ENCODE measurements at places on chromosomes 5 and 9. TPM values are rescaled to one million over a fixed set of nuclear protein-coding genes. Genes with fewer than 3 reads are reported as not detected.

ZNF484 gene
- total RNA-seq, result 7.6 TPM

SLCO6A1 gene
- total RNA-seq, result not detected

GPR151 gene
- not detected for total RNA-seq

PLPPR1 gene
- total RNA-seq, result not detected

GPX8 gene
- 6.2 TPM for total RNA-seq

HAVCR1 gene
- total RNA-seq, result not detected

NR4A3 gene
- total RNA-seq, result 9.5 TPM

GNAQ gene
- 13.2 TPM for total RNA-seq

TGFBI gene
- total RNA-seq, result 53.0 TPM

MYORG gene
- 8.1 TPM for total RNA-seq

ANKRD31 gene
- total RNA-seq, result 0.12 TPM

SLC6A7 gene
- not detected for total RNA-seq

NR2F1-AS1 gene
- total RNA-seq, result 0.45 TPM

PCSK5 gene
- total RNA-seq, result 3.3 TPM

LCN12 gene
- 13.1 TPM for total RNA-seq

CCL27 gene
- not detected for total RNA-seq

TMEM215 gene
- total RNA-seq, result not detected

ZNG1A gene
- 24.6 TPM for total RNA-seq

FOXD4L4 gene
- not detected for total RNA-seq

C1QTNF3 gene
- total RNA-seq, result 0.77 TPM

FBP1 gene
- total RNA-seq, result 0.64 TPM

OR2K2 gene
- total RNA-seq, result not detected

CXCL14 gene
- 2.0 TPM for total RNA-seq

TAF11L7 gene
- total RNA-seq, result not detected

GRCh38 chr9:12882430-12882829 is 107.6 kb downstream of the LURAP1L start:
- no peak for DNase-seq

- DNase-seq, result no peak
Observed at GRCh38 chr9:125437771-125438221, 176.2 kb downstream of the GAPVD1 start.

GRCh38 chr5:65483546-65484346 is 2.0 kb upstream of the ADAMTS6 start:
- DNase-seq, result no peak

DNA sequence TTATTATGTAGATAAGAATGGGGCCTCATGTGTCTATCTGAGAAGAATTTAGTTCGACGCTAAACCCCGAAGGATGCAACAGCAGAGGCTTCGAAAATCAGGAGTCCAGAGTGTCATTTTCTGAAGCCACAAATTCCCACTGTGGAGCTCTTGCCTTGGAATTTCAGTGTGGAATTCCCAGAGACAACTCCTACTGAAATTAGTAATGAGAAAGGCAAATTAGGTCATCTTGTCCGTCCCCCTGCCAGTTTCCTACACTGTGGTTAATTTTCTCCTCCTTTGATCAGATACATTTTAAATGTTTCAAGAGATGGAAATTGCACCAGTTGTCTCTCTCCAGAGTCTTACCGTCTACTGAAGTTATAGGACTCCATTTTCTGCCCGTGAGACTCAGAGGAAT is 633.6 kb downstream of the BNC2 start:
- no peak for DNase-seq

- no peak for DNase-seq
Observed at GRCh38 chr5:79811081-79811480, 121.4 kb downstream of the CMYA5 start.

- DNase-seq, result no peak
Observed at GRCh38 chr9:31067418-31067817, 1317.0 kb upstream of the ACO1 start.

DNA sequence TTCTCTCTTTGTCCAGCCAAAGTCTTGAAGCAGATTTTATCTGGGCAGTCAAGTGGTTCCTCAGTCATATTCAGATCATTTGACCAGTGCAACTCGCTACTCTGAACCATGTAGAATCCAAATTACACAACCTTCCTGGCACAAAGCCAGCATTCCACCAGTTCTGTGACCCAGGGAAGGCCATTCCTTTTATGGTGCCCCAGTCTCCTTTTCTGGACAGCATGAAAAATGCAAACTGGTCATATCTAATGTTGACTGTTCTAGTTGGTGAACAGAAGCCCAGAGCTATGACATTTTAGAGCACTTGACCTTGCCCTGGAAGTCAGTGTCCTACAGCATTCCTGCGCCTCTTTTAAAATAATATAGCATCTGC is 364.6 kb downstream of the BRINP1 start:
- peak; percentile 87 for DNase-seq

DNA sequence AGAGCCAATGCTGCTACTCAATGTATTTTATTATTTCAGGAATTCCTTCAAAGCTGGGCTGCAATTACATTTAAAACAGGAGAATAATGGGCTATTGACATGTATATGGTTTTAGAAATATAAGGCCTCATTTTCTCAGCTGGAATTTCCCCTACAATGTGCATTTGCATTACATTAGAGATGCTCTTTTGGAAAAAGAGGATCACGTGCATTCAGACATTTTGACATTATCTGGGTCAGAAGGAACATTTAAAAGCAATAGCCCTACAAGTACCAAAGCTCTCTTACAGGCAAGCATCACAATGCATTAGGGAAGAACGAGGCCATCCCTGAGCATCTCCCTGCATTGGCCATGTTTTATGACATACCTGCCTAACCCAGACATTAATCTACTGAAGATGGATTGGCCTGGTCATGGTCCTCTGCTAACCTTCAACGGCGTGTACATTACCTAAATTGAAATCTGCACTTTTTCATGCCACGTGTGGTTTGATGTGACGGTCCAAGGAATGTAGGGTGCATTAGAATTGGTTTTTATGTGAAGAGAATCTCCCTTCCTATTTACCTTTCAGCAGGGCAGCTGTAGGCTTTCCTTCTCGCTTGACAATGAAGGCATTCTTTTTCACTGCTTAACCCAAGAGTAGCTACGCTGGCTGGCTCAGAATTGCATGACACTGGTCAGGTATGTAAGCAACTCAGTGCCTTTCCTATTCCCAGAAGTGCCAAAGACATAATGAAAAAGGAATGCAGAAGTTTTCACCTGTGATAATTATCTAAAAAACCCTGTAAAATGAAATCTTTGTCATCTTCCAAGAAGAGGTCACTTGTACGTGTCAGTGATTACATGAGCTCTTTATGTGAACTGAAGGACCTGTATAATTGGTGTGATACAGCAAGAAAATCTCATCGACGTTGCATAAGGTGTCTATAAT is 212.3 kb upstream of the MPDZ start:
- DNase-seq, result no peak

GRCh38 chr5:74736759-74737158 is 30.2 kb downstream of the GFM2 start:
- no peak for DNase-seq

- no peak for DNase-seq
Observed at GRCh38 chr5:171700318-171700912, 85.2 kb upstream of the SMIM23 start.

GRCh38 chr9:97594381-97594921 is 38.7 kb downstream of the TSTD2 start:
- peak; percentile 60 for DNase-seq

- no peak for DNase-seq
Observed at GRCh38 chr5:9479361-9479760, 66.5 kb downstream of the SEMA5A start.

GRCh38 chr5:169467041-169467771 is 116.4 kb upstream of the SPDL1 start:
- DNase-seq, result no peak

DNA sequence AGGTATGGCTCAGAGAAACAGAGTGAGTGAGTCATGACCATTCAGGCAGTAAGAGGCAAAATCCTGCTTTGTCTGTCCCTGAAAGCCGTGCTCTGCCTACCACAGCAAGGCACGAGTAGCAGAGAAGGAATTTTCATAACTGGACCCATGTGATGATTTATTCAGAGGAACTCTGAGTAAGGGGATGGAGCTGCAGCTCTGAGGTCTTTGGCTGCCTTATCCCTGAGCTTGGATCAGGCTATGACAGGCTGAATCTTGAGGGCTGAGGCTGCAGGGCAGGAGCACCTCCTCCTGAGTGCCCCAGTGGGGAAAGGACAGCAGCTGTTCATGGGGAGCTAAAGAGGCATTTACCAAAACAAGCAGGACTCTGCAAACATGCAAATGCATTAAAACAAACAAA is 183.4 kb downstream of the PAPPA start:
- DNase-seq, result no peak

DNA sequence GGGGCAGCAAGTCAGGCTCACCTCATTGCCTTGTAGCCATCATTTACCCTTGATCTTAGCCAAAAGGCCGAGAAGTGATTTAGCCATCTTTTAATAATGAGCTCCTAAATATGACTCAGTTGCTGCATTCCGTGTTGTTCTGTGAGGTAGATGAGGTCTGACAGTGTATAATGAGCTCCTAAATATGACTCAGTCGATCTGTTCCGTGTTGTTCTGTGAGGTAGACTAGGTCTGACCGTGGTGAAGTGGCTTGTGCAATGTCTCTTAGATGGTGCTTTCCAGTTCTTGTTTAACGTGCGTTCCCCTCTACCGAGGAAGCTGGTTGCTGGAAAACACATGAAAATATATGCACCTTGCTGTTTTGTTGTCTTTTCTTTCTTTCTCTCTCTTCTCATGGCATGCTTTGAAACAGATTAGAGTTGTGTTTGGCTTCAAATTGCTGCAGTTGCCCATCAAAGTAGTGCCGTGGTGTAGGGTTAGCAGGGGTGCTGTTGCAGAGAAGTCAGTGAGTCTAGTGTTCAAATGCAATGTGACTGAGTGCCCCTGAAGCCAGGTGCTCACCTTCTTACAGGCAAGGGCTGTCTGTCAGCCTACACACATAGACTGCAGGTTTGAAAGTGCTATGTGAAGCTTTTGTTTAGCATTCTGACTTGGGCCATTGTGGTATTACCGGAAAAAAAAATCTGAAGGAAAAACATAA is 118.6 kb downstream of the KDM4C start:
- DNase-seq, result no peak

GRCh38 chr5:127705120-127705892 is 2.1 kb downstream of the CCDC192 start:
- DNase-seq, result peak; percentile 23

- DNase-seq, result no peak
Observed at GRCh38 chr5:53326424-53327153, 153.8 kb upstream of the FST start.

DNA sequence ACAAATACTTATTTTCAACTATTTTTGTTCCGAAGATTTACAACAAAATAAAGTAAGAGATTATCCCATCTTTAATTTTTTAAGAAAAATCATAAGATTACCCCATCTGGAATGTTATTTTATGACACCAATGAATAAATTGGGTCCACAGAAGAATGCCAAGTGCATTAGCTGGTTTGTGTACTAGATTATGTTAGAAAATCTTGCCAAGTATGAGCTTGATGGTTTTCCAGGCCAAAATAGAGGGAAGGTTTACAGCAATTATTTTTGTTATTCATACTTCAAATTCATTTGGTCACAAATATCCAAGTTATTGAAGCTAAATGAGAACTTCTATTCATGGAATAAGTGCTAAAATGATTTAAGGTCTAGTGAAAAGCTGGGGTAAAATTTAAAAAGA is 109.4 kb upstream of the DMRTA1 start:
- DNase-seq, result no peak

GRCh38 chr5:116359592-116359991 is 215.0 kb downstream of the SEMA6A start:
- no peak for DNase-seq

DNA sequence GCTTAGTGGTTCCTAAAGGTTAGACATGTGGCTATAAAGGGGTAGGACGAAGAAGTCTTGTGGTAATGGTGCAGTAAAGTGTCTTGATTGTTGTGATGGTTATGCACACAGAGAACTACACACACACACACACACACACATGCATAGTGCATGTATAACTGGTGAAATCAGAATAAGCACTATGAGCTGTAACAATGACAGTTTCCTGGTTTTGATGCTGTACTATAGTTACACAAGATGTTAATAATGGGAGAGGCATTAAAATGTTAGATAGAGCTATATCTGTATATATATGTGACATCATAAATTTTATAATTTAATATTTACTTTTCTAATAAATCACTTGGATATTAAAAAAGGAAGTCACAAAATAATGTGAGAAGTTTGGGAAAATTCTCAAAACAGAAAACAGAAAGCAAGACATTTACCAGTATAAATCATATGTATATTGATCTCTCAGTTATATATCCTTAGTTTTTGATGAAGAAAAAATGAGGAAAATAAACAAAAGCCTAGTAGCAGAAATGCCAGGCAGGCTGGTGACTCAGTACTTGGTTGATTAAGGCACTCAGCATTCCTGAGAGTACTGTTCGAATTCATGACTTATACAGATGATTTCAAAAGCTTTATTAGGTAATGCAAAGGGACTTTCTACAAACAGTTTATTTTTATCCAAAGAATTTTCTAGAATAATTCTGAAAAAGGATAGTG is 350.5 kb upstream of the DAB2 start:
- DNase-seq, result no peak

GRCh38 chr9:99748266-99748665 is 73.4 kb upstream of the NR4A3 start:
- DNase-seq, result no peak

GRCh38 chr5:129116797-129117196 is 22.2 kb downstream of the ISOC1 start:
- no peak for DNase-seq

- peak; percentile 90 for DNase-seq
Observed at GRCh38 chr9:113558632-113559502, 95.3 kb downstream of the RGS3 start.

GRCh38 chr5:151675611-151676313 is 11.0 kb downstream of the SPARC start:
- no peak for DNase-seq

GRCh38 chr9:82720515-82720914 is 342.4 kb downstream of the RASEF start:
- no peak for DNase-seq

GRCh38 chr5:111133436-111133751 is 41.2 kb downstream of the WDR36 start:
- no peak for DNase-seq

- DNase-seq, result no peak
Observed at GRCh38 chr5:133421394-133421793, 190.9 kb downstream of the FSTL4 start.

GRCh38 chr9:8206720-8207119 is 407.1 kb upstream of the DMAC1 start:
- no peak for DNase-seq

DNA sequence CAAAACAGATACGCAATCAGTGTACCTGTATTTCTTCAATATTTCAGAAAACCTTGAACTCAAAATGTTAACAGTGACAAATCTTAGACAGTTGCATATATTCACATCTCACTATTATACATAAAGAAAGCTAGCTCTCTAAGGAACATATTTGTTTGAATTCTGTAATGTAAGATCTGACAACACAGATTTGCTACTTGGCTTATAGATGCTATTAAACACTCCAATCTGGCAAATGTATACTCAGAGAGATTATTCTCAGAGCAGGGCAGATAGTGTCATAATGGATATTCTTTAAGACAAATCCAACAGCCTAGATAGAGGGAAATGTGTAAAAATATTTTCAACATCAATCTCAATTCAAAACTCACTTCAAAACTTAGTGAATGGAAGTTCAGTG is 794.5 kb upstream of the CDH9 start:
- no peak for DNase-seq

Data from heart right ventricle (tissue), 16 donors.